AG08395 (cell line): ENCODE measurements at places on chromosomes 7 and 10.

- DNase-seq, result no peak
Measured at GRCh38 chr7:82384051-82384464, 59.5 kb downstream of the CACNA2D1 start.

- no peak for DNase-seq
Measured at GRCh38 chr7:141874787-141875186, 33.5 kb upstream of the PRSS37 start.

- DNase-seq, result no peak
Measured at GRCh38 chr10:129274748-129275474, 192.1 kb upstream of the MGMT start.

DNA sequence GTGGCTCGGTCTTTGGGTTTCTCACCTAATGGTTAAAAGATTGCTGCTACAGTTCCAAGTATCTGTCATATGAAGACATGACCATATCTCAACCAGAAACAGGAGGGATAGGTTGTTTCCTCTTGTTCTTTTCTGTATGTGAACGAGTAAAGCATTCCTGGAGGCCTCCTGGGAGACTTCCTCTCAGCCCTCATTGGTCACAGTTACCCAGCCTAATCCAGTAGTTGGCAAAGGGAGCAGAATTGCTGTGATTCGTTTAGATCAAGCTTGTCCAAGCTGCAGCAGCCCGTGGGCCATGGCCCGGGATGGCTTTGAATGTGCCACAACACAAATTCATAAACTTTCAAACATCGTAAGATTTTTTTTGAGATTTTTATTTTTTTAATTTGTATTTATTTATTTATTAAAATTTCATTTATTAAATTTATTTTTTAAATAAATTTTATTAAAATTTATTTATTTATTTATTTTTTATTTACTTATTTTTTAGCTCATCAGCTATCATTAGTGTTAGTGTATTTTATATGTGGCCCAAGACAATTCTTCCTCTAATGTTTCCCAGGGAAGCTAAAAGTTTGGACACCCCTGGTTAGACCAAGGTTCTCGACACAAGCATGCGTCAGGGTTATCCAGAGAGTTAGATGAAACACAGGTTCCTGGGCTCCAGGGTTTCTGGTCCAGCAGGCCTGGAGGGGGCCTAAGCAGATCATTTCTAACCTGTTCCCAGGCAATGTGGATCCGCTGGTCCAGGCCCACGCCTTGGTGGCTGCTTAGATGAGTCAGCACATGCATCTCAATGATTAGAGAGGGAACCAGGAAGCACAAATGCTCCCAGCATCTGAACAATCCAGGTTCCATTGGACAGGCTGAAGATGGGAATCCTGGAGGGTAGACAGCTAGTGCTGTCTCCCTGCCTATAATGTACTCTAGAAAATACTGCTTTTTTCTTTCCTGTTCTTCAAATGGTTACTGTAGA is 25.6 kb downstream of the CDC123 start:
- DNase-seq, result no peak

DNA sequence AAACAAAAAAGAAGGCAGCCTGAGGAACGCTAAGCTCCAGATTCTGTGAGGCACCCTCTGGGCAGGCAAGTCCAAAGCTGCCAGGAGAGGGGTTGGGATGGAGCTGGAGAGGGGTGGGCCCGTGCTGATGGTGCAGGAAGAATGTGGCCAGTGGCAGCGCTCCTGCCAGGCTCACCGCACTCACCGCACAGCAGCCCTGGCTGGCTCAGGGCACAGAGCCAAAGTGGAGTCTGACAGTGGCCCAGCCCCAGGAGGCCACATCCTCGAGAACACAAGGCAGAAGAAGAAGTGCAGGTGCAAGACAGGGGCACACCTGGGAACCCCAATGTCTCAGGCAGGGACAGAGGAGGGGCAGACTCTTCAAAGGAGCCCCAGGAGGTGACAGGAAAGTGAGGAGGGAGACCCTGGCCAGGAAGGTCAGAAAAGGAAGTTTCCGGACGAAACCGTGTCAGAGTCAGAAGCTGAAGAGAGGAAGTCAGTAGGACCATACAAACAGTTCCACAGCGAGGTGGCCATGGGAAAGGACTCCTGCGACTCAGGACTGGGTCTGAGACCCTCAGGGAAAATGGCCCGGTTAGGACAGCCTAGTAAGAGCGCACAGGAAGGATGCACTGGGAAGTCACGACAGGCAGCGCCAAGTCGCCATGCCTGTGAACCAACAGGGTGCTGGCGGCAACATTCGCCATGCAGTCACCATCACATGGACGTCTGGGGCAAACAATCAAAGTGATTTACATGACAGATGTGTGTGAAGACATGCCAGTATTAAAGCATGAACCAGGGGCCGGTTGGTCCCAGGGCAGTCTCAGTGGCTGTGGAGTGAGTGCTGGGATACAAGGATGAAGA is 54.4 kb downstream of the COBL start:
- no peak for DNase-seq

DNA sequence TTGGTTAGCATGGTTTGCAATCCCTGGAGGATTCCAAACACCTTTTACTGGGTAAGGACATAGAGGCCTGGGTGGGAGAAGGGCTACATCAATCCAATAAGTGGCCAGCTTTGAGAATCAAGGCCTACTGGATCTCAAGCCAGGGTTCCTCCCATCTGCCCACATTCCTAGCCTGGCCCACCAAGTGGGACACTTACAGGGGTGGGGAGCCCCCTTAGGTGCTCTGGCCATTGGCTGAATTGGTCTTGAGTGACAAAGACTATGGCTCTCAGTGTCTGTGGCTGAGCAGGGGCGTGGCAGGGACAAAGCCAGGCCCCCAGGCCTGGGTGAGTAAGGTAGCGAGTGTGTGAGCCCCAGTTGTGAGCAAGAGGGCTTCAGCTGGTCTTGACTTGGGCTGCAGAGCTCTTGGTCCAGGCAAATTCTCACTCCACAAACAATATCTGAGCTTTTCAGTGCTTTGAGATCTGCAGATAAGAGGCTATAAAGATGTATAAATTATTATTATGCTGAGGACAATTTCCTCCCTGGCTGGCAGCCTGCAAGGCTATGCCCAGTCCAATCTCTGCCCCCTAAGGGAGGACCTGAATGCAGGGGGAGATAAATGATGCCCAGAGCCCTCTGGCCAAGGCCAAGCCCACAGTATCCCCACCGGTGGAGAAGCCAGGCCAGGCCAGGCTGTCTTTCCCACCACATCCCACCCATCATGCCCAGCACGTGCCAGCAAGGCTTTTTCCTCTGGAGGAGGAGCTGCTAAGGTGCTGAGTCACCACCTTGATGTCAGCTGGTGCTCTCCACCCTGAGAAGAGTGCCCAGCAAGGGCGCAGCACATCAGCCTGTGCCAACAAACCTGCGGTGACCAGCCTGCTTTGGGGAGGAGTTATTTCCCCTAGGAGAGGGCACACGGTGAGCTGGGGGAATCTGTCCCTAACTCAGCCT is 80.7 kb upstream of the DUSP5 start:
- no peak for DNase-seq

GRCh38 chr7:127769696-127770400 is 117.9 kb downstream of the SND1 start:
- no peak for DNase-seq

DNA sequence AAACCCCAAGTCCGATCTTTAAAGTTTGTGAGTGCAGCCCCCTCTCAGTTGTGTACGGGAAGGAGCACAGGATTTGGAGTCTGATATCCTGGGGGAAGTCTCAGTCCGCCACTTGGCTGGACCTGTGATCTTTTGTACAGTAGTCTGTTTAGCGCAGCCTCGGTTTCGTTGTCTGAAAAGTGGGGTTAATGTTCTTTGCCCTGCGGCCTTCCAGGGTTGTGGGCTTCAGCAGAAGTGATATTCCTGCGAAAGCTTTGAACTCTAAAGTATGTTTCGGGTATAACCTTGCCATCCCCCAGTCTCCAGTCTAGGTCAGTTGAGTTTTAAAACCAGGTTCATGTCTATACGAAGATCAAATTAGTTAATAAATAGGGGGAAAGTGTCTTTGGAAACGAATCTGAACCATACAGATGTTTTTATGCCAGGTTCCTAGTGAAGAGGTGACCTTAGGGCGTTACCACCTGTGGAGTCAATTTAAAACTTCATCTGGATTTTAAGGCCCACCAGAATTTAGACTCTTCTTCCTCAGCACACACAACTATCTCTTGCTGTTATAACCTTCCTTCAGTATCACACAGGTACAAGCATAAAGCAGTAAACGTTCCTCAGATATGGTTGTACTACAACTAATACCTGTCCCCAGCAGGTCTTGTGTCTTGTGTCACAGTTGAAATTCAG is 904 bp downstream of the R3HCC1L start:
- no peak for DNase-seq

DNA sequence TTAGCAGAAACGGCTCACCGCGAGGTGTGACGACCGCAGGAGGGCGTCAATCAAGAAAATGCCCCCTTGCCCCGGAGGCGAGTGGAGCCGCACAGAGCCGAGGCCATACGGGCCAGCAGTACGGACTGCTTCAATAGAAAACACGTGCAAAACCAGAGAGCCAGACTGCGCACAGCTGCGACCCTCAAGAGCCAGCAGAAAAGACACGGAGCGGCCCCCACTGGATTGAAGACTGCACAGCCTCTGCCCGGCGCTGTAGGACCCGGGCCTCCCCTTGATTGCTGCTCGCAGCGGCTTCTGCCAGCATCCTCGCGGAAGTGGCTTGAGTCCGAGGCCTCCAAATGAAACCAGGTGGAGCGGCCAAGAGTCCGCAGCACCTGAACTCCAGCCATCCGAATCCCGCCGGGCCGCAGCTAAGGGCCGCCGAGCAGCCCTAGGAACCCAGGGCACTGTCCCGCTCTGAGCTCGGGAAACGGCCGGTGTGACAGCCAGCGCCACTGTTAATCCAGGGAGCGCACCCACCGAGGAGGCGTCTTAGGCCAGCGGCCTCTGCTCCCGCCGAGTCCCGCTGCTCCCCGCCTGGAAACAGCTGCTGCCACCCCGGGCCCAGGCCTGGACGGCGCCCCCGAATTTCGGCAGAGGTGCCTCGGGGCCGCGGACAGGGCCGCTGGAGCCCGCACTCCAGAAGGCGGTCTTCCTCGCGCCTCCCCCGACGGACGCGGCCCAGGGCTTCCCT is 660 bp upstream of the HHEX start:
- DNase-seq, result no peak

GRCh38 chr7:26553128-26553527 is 261.5 kb downstream of the SNX10 start:
- no peak for DNase-seq
